ENCODE measurements at places on chromosomes 2 and 18. TPM values are rescaled to one million over a fixed set of nuclear protein-coding genes. Genes with fewer than 3 reads are reported as not detected.

DNA sequence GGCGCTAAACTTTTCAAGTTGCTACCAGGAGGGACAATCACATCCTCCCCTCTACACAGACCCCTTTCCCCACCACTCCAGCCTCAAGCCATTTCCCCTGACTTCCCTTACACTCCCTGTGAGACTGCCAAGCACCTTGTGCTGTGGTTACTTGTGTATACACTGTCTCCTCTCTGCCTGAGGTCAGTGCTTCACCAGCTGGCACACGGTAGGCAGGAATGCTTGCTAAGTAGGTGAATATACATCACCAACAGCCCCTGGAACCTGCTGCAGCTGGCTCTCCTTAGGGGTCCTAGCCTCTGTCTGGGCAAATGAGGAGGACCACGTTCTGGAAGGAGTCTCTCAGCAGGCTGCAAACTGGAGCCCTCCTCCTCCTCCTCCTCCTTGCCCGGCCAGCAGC is 38.3 kb upstream of the ACAA2 start:
- no peak for DNase-seq

- DNase-seq: no peak
Measured at GRCh38 chr2:147763861-147764260, 81.0 kb upstream of the ACVR2A start.

DNA sequence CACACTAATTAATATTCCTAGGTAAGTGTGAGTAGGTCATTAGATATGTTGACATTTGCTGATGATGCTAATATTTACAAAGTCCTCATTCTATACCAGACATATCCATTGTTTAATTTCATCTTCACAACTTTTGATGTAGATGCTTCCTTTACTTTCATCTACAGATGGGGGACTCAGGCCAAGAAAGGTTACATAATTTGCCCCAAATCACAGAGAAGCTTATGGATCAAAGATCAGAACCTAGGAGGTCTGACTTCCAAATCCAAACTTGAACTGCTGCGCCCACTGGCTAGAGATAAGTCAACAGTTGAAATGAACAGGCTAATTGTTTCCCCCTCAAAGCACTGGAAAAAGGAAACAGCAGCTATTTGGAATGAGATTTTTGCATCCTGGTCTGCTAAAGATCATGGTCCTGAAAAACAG is 95.6 kb upstream of the TMEM178A start:
- DNase-seq: no peak

DNA sequence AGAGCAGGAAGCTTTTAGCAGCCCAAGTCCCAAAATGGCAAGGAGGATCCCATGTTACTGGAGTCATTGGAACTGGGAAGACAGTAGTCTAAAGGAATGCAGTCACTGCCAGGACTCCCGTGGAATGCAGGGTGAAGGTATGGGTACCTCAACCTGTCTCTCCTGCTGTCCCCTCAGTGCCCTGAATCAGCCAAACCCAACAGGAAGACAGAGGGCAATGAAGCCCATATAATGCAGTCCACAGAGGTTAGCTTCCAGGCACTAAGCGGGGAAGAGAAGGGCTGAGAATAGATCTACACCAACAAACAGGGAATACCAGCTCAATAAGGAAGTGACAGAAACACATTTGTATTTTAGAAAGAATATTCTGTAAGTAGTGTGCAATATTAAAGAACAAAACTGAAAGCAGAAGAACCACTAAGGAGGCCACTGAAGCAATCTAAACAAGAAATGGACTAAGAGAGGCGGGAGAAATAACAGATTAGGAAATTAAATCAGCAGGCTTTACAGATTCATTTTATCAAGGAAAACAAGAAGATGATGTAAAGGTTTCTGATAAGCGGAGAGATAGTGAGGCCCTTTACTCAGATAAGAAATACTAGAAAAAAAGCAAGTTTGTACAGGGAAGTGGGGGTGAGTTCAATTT is 8.3 kb downstream of the NEMP2 start:
- DNase-seq: no peak

GRCh38 chr2:201502713-201503112 is 51.2 kb downstream of the STRADB start:
- DNase-seq: no peak

DNA sequence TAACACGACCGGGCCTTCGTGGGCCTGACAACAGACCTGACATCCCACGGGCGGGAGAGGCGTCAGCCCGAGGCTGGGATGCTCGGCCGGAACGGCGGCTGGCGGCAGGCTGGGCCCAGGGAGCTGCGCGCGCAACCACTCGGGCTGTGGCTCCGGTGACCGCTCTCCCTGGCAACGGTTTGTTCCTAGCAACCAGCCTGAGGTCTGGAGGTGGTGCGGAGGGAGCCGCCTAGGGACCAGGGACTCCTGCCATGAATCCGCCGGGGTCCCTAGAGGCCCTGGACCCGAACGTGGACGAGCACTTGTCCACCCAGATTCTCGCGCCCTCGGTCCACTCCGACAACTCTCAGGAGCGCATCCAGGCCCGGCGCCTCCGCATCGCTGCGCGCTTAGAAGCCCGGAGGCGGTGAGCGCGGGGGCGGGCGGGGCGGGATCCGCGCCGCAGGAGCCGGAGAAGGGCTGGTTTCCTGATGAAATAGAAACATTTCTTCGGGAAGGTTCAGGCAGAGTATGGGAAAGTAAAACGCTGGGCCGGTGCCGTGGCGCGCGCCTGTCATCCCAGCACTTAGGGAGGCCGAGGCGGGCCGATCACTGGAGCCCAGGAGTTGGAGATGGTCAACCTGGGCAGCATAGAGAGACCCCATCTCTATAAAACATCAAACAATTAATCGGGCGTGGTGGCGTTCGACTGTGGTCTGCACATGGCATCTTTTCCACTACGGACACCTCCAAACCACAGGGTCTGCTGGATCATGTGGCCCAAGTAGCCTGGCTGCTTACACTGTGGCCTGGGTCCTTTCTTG is at the start of gene DRC1:
Gene DRC1, plus strand, starts transcription at position 182 of the 803 bp plus-strand sequence. Its CDS starts 70 bp downstream, at position 252.
- DNase-seq: no peak

- no peak for DNase-seq
Measured at GRCh38 chr2:23988371-23988770, 21.5 kb upstream of the MFSD2B start.

DNA sequence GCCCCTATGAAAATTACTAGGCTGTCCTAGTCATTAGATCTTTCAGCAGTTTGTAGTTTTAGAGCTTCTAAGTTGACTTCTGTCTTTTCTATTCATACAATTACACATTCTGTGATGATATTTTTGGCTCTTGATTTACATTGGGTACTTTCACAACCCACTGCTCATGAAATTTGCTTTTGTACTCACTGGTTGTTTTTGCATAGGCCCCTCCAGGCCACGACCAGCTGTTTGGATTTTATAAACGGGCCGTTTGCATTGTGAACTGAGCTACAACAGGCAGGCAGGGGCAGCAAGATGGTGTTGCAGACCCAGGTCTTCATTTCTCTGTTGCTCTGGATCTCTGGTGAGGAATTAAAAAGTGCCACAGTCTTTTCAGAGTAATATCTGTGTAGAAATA is 193.8 kb downstream of the RPIA start:
- no peak for DNase-seq

DNA sequence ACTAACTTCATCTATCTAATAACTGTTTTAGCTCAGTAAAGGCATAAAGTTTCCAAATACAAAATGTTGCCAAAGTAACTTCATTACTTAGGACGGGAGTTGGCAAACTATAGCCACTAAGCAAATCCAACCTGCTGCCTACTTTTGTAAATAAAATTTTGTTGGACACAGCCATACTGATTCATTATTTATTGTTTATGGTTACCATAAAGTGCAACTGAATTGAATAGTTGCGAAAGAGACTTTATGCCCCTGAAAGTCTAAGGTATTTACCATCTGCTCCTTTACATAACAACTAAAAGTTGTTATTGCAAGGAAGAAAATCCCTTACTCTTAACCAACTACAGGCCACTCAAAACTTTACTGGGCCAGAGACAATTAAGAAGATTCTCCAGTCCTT is 256.7 kb upstream of the RBBP8 start:
- no peak for DNase-seq

DNA sequence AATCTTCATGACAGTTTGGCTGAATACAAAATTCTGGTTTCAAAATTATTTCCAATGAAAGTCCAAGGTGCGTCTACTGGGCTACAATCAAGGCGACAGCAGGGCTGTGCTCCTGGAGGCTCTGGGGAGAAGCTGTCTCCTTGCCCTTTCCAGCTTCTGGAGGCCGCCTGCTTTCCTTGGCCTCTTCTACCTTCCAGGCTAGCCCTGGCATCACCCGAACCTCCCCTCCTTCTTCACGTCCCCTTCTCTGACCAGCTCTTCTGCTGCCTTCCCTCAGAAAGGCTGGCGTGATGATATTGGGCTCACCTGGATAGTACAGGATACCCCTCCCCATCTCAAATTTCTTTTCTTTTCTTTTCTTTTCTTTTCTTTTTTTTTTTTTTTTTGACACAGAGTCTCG is 115.5 kb downstream of the KCNF1 start:
- no peak for DNase-seq

DNA sequence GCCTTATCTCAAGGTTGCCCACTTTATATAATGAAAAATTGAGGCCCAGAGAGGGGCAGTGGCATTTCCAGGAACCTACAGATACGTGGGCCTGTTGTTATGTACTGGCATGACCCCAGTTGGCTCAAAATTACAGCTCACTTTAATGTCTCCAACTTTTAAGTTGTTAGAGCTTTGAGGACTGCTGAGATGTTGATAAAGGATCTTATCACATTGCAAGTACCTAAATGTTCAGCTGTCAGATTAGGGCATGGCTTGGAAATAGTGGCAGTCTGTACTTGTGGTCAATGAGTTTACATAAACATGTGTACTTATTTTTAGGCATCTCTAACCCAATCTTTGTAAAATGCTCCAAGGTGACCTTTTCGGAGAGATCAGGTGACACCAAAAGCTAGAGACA is 14.6 kb downstream of the SLC4A5 start:
- DNase-seq: no peak

GRCh38 chr2:181363164-181363563 is 94.0 kb upstream of the ITGA4 start:
- no peak for DNase-seq

GRCh38 chr2:10518470-10519393 is 70.6 kb upstream of the ODC1 start:
- no peak for DNase-seq

GRCh38 chr2:101238930-101239759 is 13.5 kb upstream of the CNOT11 start:
- no peak for DNase-seq

GRCh38 chr2:112081262-112081661 is 26.2 kb downstream of the TMEM87B start:
- no peak for DNase-seq

DNA sequence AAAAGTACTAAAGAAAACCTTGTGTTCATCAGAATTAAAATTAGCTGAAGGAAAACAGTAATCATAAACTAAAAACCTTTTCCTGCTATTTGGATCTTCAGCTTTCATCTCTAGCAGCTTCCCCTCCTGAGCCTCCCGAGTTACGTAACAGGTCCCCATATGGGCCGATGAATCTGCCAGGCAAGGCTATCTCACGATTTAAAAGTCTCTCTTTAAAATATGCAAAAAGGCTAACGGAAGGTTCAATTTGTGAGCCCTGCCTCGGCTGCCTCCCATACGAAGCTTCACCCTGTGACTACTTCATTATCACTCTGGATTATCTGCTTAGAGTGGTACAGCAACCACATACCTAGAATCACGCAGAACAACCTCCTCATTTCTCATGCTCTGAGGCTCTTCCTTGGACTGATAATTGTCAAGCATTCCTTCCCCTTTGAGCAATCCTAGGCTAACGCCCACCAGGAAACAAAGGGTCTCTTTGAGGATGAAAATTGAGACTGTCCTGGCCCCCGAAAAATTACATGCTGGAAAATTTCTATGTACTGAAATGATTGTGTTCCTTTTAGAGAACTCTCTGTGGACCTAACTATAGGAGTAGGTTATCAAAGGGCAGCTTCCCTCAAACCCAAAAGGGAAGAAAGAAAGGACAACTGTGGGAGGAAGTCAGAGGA is 147.4 kb downstream of the ZEB2 start:
- no peak for DNase-seq

GRCh38 chr2:210503725-210504191 is 27.2 kb upstream of the LANCL1 start:
- DNase-seq: no peak

- no peak for DNase-seq
Measured at GRCh38 chr2:101450965-101451364, 23.9 kb downstream of the RFX8 start.

GRCh38 chr18:46849007-46849406 is 68.3 kb downstream of the PIAS2 start:
- no peak for DNase-seq

DNA sequence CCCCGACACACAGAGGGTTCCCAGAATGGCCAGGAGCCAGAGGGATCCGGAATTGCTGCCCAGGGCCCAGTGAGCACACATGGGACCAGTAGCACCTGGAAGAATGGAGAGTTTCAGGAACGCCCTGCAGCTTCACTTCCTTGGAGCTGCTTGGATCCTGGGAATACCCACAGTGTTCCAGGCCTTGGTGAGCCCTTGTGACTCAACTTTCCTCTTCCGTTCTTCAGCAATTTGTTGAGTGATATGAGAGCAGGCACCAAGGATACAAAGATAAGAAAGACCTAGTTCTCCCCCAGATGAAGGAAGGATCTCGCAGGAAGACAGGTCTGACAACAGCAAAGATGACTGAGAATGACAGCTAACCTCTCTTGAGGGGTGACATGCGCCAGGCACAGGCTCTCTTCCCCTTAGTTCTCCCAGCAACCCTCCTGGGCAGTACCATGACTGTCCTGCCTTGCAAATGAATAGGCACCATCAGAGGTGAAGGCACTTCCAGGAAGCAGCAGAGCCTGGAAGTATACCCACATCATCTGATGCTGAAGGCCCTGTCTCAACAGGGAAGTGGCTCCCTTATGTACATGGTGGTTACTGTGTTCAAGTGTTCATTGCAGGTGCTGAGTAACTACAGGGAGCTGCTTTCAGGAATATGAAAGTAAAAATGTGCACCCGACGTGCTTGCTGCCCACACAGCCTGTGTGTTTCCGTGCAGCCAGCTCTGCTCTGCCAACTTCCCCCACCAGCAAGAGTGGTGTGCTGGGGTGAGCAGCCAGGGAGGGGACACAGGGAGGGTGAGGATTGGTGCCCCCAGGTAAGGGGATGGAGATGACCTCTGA is 116.2 kb downstream of the STPG4 start:
- DNase-seq: no peak

DNA sequence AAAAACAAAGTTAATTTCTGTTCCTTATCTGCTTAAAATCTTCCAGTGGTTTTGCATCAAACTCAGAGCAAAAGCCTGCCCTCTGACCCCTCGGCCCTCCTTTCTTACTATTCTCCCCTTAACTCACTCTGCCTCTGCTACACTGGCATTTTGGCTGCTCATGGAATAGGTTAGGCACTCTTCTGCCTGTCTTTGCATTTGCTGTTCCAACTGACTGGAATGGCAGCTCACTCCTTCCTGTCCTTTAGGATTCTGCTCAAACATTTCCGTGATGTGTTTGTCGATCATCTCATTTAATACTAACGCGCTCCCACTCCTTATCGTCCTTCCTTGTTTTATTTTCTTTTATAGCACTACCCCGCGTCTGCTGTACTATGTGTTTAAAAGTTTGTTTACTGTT is 815 bp downstream of the CEBPZ start:
- DNase-seq: no peak

TRIM43 gene
- total RNA-seq: not detected

GPATCH11 gene
- 18.4 TPM for total RNA-seq

ACTG2 gene
- total RNA-seq: 0.89 TPM

MGAT4A gene
- total RNA-seq: 33.1 TPM

CDH7 gene
- total RNA-seq: not detected

PDCD1 gene
- total RNA-seq: 60.5 TPM
